ENCODE measurements at places on chromosomes 2 and 18.

DNA sequence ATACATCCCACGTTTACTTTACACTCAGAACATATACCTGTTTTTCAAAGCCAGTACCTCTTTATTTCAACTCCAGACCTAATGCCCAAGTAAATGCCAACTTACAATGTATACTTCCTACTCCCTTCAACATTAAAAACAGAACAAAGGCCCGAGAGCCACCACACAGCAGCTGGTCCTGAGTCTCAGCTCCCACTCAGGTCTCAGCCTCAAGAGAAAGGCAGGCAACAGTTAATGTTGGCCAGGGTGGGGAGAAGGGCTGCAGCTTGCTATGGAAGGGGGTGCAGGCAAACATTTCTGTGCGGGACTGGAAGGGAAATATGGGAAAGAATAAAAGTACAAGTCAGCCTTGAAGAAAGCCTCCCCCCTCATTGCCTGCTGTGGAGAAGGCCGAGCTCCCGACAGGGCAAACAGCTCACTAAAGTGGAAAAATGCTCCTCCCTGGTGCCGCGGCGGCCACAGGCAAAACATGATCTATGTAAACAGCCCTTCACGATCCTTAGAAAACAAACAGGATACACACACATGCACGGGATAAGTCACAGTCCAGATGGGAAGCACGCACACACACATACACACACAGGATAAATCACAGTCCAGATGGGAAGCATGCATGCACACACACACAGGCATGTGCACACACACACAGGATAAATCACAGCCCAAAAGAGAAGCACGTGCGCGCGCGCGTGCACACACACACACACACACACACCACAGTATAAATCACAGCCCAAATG is 67.4 kb downstream of the ADNP2 start:
- no peak for DNase-seq

- DNase-seq: no peak
These were observed 149.2 kb downstream of the ARHGAP28 start for GRCh38 chr18:6878556-6879297.

DNA sequence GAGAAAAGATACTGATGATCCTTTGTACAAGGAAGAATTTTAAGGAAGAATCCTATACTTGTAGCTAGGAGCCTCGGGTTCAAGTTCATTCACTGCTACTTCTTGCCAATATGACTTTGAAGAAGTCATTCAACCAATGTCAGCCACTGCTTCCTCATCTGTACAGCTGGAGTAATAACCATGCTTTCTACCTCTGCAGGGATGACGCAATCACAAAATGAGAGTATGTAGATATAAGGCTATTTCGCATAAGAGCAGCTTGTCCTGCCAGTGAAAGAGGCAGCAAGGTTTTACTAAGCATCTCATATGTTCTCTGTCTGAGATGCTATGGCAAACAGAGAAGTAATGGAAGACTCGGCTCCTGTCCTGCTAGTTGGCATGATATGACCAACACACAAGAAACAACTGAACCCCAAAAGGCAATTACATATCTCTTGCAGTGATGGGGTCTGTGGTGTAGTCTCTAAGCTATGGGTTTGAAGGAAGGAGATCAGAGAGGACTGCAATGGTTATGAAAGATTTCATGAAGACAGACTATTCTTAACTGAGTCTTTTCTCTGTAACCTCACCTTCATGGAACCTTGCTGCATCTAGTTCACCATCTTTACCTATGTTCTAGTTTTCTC is 9.2 kb downstream of the AAK1 start:
- DNase-seq: no peak

DNA sequence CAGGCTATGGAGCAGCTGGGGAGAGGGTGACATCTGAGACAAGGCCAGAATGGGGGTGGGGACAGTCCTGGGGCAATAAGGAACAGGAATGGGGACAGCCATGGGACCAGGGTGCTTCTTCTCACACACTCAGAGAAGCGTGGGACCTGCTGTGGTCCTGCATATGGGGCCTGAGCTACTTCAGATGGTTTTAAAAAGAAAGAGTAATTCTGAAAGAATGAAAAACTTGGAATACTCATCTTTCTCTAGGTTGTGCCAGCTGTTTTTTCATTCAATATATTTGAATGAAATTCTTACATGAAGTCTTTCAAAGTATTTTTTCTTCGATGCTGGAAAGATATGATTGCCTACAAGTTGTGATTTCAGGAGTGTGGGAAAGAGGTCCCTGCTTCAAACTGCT is 227.5 kb upstream of the APCDD1 start:
- DNase-seq: no peak

- no peak for DNase-seq
These were observed 786 bp downstream of the TAF1B start for GRCh38 chr2:9844036-9844483.

DNA sequence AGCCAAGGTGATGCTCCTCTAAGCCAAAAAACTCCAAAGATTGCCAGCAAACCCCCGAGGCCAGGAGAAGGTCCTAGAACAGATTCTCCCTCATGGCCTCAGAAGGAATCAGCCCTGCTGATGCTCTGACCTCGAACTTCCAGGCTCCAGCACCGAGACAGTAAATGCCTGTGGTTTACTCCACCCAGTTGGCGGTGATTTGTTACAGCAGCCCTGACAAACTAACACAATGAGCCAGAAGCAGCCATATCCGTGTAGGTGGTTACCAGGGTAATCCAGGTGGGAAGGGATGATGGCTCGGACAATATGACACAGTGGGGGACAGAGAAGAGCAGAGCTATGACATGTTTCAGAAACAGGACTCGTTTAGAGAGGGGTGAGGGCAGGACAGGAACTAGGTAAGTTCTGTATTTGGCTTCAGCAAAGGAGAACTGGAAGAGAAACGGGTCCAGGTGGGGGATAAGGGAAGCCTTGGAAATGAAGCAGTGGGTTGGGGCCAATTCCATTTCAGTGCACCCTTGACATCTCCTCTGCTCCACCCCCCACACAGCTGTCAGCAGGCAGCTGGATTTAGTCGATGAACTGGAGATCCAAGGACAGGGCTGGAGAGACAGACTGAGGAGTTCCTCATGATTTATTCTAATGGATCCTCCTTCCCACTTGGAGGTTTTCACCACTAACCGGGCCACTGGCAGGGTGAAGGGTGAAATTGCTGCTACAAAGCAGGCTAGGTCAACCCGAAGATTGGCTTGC is 179.7 kb upstream of the SH3BP4 start:
- DNase-seq: no peak

DNA sequence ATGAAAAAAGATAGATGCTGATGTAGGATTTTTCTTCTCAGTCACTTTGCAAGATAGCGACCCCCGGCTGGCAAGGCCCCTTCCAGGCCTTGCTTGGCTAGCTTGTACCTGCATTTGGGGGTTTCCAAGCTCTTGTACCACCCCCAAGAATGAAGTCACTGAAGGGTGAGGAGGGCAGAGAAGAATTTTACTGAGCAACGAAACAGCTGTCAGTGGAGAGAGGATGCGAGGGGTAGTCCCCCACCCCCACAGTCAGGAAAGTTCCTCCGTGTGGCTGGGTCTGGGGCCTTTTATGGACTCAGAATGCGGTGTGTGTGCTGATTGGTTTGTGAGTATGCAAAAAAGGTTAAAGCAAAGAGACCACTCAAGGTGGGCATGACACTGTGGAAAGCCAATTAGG is 382.0 kb downstream of the GPD2 start:
- no peak for DNase-seq

DNA sequence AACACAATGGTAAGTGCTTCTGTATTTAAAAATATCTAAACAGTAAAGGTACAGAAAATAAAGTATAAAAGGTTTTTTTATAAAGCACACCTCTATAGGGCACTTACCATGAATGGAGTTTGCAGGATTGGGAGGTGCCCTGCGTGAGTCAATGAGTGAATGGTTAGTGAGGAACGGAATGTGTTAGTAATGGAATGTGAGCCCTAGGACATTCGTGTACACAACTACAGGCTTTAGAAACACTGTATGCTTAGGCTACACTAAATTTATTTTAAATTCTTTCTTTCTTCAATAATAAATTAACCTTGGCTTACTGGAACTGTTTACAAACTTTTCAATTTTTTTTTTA is 337.9 kb upstream of the SLC39A10 start:
- DNase-seq: no peak

DNA sequence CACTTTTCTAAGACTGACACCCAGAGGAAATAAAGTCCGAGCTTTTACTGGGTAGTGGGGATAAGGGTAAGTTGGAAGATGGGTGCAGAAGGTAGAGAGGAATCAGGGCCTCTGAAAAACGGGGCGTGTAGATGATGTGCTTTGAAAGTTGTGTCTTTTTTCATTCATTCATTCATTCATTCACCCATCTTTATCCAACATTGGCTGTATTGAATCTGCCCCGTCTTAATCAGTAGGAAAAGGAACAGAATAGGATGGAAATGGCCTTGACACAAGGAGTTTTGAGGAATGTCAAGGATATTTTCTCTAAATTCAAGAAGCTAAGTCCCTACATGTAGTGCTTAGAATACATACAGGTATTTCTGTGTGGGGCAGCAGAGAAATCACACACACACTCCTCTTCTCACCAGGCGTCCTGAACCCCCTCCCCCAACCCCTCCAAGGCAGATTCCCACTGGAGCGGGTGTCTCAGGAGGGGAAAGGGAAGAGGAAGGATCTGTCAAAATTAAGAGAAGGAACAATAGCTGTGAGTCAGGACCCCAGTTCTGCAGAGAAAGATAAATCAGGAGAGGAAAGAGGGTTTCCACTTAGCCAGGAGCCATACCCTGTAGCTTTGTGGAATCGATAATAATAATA is 13.9 kb downstream of the DYSF start:
- no peak for DNase-seq

- no peak for DNase-seq
These were observed 65.1 kb upstream of the SLC25A52 start for GRCh38 chr18:31825772-31826171.
